Activated CD4-positive, CD25-positive, alpha-beta regulatory T cell (primary cell): ENCODE measurements at places on chromosomes 5 and 9.

DNA sequence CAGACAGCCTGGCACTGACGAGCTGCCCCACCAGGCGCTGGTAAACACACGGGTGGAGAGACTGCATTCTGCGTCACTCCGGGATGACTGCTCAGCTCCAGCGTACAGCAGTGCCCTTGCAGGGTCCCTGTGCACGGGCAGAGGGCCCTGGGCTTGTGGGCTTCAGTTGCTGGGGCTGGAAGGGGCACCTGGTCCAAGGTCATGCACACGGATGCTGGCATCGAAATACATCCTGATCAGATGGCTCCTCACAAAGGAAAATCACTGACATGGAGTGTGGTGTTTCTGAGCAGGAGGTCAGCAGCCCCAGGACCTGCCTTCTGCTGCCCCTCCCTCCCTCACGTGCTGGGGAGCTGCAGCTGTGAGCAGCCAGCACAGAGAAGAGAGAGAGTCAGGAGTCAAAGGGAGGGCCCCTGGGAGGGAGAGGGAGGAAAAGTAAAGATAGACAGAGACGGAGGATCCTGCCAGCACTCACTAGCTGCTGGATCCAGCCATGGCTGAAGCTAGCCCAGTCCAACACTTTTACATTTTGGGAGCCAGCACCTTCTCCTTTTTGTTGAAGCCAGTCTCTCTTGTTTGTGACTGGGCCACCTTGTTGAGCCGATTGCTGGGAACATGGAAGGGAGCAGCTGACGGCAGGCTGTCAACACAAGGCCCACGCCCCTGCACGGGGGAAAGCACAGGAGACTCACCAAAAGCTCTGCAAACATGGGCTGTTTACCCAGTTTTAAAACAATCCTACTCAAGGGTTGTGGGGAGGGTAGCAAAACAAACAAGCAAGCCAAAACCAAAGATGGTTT is 166.5 kb upstream of the PHYKPL start:
- DNase-seq, result no peak

GRCh38 chr9:23731353-23731752 is 94.7 kb downstream of the ELAVL2 start:
- no peak for DNase-seq

DNA sequence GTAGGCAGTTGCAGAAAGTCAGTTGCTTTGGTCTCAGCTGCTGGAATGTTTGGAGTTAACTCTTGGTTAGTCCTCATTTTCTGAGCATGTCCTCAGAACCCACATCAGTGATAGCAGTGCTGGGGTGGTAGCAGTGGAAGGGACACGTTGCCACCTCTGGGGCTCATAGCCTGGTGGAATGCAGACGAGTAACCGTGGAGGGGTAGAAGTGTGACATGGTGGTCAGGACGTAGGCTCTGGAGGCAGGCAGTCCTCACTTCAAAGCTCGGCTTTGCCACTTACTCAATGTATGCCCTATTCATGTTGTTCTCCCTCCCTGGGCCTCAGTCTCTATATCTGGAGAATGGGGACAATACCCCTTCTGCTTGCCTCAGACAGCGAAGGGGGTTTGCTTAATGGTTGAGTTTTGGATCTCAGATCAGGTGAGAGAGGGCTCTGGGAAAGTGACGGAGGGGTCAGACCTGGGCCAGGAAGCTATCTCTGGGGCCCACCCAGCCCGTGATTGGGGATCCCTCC is 62.8 kb downstream of the RGS3 start:
- no peak for DNase-seq

DNA sequence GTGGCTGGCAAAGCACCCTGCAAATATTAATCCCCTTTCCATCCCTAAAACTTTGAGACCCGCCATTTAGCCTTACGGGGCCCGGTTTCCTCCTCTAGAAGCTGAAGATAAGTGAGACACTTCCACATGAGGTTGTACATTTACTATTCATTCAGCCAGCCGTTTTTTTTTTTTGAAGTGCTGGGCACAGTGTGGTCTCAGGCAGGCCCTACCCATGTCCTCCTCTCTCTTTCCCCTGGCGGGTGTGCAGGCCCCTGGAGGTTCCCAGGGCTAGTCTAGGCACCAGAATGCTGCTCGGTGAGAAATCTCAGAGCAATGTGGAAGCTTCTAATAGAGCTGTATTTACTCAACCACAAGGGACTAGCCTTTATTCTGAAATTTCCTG is 107.4 kb upstream of the LARP1 start:
- no peak for DNase-seq

GRCh38 chr5:59218424-59219045 is 635.7 kb downstream of the RAB3C start:
- no peak for DNase-seq

DNA sequence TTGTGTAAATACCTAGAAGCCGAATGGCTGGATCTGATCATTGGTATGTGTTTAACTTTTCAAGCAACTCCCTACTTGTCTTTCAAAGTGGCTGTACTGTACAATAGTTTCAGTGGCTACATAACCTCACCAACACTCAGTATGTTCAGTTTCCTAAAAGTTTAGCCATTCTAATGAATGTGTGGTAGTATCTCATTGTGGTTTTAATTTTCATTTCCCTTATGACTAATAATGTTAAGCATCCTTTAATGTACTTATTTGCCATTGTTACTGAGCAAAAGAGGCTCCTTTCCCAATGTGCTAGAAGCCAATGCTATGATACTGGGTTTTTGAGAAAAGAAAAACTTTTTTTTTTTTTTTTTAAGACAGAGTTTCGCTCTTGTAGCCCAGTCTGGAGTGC is 27.8 kb upstream of the ALDOB start:
- DNase-seq, result no peak
